Hematopoietic multipotent progenitor cell treated with erythropoietin and hydrocortisone succinate and interleukin-3 and kit ligand, for 15 days (in vitro differentiated cells): ENCODE measurements at places on chromosomes 4 and X.

- DNase-seq, result no peak
These were observed 186.0 kb downstream of the CRLF2 start for GRCh38 chrX:1026263-1027015.

DNA sequence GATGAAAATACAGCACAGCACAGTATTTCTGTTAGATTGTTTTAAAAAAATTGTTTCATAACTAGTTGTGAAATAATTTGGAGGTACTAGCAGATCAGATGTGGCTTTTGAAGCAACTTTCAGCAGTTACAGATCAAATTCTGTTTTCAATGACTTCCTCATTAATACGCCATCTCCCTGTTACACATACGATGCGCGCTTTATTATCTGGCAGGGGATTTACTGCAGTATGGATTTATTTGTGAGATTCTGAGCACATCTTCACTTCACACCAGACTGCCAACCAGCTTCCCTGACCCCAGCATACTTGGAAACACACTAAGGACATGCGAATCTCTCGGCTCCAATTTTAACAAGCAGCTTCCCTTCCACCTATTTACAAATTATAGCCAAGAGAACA lies 235.5 kb upstream of the DIAPH2 start:
- no peak for DNase-seq

DNA sequence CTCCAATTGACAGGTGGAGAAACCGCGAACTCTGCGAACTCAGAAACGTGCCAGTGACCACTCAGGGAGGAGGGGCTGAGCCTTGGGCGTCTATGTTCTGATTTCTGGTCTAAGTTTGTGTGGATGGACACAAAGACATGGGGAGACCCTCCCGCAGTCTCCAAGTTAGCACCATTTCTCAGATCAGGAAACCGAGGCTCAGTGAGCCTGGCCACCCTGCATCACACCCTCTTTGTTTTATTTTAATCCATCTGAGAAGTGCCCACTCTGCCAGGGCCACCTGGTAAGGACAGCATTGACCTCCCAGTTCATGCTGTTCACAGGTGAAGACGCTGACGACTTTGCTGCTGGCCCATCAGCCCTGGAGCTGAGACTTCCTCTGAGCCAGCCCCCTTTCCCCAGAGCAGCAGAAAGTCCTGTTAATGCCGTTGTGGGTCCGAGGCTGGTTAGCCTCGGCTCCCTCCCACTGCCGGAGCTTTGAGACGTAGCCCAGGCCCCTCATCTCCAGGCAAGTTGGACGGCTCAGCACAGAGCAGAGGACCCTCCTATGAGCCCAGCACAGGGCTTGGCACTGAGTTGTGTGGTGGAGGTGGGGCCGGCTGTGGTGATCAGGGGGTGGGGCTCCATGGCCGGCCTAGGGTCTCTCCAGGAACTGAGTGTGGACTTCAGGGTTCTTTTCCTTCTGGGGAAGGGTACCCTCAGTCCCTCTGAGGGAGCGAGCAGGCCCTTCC lies 43.7 kb downstream of the PSAPL1 start:
- no peak for DNase-seq

GRCh38 chr4:86815653-86816052 lies 33.5 kb downstream of the SLC10A6 start:
- DNase-seq, result no peak

DNA sequence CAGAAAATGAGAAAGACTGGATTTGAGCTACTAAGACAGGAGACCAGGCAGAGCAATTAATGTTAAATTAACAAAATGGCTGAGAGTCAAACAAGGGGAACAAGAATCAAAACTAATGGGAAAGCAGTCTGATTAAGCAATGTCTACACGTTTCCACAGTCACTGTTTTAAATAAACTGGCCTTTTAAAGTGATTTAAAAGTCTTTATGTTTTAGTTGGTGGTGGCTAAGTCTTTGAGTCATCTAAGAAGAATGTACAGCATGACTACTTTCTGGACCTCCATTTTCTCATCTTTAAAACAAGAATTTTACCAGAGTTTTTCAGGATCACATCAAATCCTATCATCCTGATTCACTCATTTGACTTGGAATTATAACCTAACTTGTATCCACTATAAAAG lies 233.8 kb downstream of the ENOX2 start:
- no peak for DNase-seq

DNA sequence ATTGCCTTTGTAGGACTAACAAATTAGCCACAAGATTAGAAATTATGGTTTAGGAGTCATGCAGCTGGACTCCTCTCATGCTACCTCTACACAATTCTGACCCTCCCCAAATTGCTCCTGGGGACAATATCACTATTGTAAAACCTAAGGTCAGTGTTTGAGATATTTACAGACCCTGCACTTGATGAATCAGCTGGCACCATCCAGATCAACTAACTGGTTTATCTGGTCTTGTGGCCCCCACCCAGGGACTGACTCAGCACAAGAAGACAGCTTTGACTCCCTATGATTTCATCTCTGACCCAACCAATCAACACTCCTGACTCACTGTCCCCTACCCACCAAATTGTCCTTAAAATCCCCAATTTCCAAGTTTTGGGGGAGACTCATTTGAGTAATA lies 192.4 kb downstream of the STPG2 start:
- no peak for DNase-seq

DNA sequence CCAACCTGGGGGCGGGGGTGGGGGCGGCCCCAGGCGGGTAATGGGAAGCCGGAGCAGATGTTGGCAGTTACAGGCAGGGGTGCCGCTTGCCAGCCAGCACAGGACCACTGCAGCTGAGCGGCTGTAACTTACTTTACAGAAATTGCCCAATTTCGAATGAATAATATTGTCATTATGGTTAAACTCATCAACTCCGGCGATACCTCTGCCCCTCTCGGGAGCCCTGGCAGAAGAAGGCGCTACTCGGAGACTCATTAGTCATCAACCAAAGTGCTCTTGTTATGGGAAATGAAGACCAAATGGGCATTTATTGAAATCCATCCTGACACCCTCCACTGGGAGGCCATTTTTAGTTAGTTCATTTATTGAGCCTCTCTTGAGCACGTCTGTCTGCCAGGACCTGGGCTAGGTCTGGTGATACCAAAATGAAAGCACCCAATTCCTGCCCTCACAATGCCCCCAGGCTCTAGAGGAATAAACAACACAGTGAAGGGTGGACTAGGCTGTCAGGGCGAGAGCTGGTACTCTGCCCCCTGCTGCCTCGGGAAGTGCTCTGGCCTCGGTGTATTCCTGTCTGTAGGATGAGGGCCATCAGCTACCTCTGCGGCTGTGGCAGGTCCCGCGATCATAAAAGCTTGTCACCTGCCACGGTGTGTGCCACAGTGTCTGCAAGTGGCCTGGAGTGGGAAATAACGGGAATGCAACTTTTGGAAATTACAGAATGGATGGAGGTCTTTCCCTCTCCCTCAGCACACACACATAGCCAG lies 159.1 kb upstream of the PSAPL1 start:
- DNase-seq, result no peak

GRCh38 chrX:29935455-29935854 lies 279.9 kb upstream of the MAGEB2 start:
- DNase-seq, result no peak

DNA sequence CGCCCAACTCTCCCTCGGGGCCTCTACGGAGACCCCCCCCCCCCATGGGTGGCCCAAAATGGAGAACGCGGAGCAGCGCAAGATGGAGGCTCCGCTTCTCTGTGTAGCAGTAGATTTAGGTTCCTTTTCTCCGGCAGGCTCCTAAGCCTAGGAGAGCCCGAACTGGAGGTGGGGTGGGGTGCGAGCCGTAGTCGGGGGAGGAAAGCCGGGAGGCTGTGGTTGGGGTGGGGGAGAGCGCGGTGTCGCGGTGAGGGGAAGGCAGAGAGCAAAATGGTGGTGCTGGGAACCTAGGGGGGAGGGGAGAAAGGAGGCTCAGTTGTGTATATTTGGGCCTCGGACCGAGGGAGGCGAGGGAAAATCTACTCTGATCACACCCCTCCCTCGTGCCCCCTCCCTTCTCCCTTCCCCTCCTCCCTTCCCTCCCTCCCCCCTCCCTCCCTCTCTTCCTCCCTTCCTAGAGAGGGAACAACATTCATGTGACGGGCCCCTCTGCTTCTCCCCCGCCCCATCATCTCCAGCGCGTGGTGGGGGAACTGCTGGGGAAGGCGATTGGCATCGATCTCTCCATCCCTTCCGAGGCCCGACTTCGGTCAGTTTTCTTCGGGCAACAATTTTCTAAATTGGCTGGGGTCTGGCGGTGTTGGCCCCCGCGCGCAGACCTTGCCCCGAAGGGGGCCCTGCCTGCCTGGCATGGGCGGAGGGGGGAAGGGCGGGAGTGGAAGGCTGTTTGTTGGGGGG lies at the start of gene STAG2:
STAG2 (plus strand) TSS at position 439 of the 738 bp plus-strand sequence. CDS start 60,922 bp downstream, outside the sequence.
- DNase-seq, result peak; percentile 70

DNA sequence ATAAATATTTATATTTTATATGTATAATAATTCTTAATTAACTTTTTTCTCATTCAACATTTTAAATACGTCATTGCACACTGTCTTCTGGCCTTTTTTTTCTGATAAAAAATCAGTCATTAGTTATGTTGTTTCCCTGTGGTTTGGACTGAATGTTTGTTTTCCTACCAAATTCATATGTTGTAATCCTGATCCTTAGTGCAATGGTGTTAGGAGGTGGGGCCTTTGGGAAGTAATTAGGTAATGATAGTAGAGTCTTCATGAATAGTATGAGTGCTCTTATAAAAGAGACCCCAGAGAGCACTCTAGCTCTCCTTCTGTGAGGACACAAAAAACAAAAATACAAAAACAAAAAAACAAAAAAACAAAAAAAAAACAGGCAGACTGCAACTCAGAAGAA lies 117.2 kb downstream of the GASK1B start:
- no peak for DNase-seq

DNA sequence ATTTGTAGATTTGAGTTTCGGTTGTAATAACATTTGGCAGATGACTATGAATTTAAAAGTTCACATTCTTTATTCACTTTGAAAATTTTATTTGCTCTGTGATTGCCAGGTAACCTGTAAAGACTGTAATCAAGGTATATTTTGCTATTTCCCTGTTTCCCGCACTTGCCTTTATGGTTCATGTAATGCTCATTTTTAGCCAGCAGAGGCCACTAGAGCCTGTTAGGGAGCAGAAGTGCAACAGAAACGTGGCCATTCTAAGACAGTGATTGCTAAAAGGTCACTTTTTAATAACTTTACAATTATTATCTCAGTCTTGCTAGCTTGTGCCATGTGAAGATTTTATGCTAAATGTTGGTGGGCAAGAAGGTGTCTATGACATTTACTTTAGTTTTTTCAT lies 12.4 kb downstream of the YIPF6 start:
- peak; percentile 61 for DNase-seq

- DNase-seq, result no peak
These were observed 83.1 kb downstream of the CC2D2A start for GRCh38 chr4:15552557-15553362.

GRCh38 chrX:17670874-17671273 lies 66.4 kb upstream of the SCML1 start:
- no peak for DNase-seq

- DNase-seq, result no peak
These were observed 99.4 kb downstream of the FAM13A start for GRCh38 chr4:88957570-88957969.

DNA sequence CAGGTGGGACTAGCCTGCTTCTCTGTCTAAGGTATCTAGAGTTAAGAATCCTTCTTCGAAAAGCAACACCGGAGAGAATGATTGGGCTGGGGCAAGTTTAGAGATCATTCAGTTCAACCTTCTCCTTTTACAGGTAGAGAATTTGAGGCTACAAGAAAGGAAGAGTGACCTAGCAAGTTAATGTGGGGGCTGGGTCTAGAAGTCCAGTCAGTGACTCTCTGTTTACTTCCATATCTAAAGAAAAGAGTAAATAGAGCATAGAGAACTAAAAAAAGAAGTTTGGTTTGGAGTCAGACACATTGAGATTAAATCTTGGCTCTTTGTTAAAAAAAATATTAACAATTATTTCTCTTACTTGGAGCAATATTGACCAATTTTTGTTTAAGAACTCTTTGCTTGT lies 64.1 kb upstream of the NPNT start:
- DNase-seq, result no peak

DNA sequence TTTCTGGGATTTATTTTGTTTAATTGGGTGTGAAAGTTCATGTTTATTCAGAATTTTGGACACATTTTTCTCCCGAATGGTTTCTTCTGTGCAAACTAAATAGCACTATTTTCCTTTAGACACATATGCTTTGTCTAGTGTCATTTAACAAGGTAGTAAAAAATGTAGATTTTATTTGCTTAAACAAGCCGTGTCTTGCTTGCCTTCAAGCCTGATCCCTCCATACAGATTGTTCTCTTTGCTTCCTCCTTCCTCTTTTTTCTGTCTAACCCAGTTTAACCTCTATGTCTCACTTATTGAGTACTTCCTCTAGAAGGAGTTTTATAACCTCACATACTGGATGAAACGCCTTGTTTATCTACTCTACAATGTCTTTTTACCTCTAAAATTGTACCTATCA lies 211.8 kb downstream of the NPFFR2 start:
- no peak for DNase-seq

- no peak for DNase-seq
These were observed 71.5 kb upstream of the MXD4 start for GRCh38 chr4:2333356-2333841.

DNA sequence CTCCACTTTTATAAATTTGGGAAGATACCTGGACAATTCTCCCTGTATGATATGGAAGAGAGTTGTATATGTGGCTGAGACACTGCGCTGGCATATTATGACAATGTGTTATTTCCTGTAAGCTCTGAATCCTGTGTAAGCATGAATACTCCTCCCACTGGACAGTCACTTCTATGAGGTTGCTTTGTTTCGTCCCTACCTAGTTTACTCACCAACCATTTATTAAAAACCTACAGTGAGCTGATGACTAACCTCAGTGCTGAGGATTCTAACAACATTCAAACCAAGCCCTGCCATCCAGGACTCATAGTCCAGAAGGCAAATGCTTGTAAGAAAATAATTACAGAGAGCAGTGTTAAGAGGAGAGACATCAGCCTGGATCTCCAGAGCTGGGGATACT lies 1632.9 kb upstream of the TENM3 start:
- no peak for DNase-seq

GRCh38 chrX:3545901-3546300 lies 167.5 kb downstream of the PRKX start:
- DNase-seq, result no peak

DNA sequence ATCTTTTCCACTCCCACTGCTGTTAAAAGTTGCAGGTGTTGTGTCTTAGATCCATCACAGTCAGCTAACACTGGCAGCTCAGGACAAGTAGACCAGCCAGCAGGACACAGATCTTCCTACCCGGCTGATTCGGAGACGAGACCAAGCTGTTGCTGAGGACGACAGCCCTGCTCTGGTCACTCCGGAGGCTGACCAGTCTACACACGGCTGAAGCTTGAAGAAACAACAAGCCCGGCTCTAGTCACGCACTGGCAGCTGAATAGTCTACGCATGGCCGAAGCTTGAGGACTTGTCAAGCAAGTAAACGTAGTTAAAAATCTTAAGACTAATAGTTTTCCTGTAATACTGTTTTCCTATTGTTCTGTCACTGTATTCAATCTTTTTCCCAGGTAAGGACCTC lies 1.8 kb downstream of the ACOX3 start:
- no peak for DNase-seq

DNA sequence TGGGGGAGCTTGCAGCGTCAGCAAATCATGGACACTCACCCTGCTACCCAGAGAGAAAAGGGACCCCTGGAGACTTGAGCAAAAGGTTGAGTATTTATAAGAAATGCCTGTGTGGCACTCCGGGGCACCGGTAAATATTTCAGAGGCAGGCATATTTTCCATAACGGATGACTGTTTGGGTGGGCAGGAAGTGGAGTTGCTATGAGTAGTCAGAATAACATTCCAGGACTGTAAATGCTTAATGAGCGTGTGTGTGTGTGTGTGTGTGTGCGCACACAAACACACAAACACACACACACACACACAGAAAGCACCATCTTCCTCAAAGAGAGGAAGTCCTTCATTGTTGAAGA lies 74.6 kb downstream of the MXRA5 start:
- no peak for DNase-seq

GRCh38 chr4:71867598-71867997 lies 83.7 kb upstream of the GC start:
- DNase-seq, result no peak
